ENCODE measurements at places on chromosomes 3 and 15.

- no peak for DNase-seq
Observed at GRCh38 chr3:34504366-34504765, 705.9 kb downstream of the PDCD6IP start.

GRCh38 chr15:49064281-49064653 lies 18.0 kb upstream of the SECISBP2L start:
- no peak for DNase-seq

DNA sequence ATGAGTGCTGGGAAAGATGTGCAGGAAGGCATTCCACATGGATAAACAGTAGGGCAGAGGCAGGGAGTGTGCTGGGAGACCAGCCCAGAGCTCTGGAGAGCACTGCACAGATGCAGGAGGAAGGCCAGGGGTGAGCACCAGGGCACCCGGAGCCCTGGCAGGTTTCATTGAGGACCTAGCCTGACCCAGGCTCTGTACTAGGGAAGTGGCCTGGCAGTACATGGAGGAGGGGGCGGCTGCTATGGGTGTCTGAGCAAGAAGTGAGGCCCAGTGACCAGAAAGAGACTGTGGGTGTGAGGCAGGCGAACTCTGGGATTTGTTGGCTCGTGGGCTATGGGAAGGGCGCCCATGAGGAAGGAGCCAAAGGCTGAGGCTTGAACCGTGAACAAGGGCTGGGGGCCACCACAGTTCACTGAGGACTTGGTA lies 139.1 kb downstream of the DNAJB8 start:
- DNase-seq = no peak

GRCh38 chr3:55669133-55669532 lies 182.0 kb upstream of the WNT5A start:
- no peak for DNase-seq

DNA sequence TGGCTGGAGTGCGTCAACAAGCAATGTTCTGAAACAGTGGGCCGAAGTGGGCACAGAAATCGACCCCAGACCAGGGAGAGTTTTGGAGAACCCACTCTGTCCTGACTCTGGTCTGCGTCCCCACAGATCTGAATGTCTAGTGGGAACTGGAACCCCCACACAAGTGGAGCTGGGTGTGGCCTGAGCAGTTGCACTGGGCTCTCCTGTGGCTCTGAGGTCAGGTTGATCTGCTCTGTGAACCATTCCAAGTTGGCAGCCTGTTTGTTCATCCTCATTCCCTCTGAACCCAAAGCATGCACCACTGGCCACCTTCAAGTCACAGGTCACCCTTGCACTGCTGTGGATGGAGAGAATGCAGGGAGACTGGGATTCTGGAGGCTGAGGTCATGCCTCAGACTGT lies 60.5 kb downstream of the STARD5 start:
- DNase-seq = no peak

- DNase-seq = no peak
Observed at GRCh38 chr3:195269375-195270078, 1.4 kb downstream of the XXYLT1 start.

- DNase-seq = no peak
Observed at GRCh38 chr3:20186600-20187004, 596 bp upstream of the SGO1 start.

All from CD4-positive, alpha-beta T cell treated with Interleukin-6 at 100 ng/mL for 8 hours (primary cell).